T-helper 1 cell treated with Interleukin-12 subunit alpha and Interleukin-12 subunit beta and Interleukin-4 antibody, amounts not matched to agents 30 ng/mL and 1 ng/mL, for 36 hours (primary cell): ENCODE measurements at places on chromosomes 3 and 15. TPM values are rescaled to one million over a fixed set of nuclear protein-coding genes. Genes with fewer than 3 reads are reported as not detected.

The CYP1A2 gene
- not detected in 2 replicates for total RNA-seq

The EFCAB12 gene
- 0.83 TPM in 2 replicates for total RNA-seq

The MED12L gene
- 1.4 and 2.2 TPM in 2 replicates for total RNA-seq

The CPNE9 gene
- total RNA-seq, result 0.22 and 0.59 TPM in 2 replicates

The PLCL2 gene
- 40.2 and 41.7 TPM in 2 replicates for total RNA-seq

The LNP1 gene
- 0.76 and 1.5 TPM in 2 replicates for total RNA-seq

The TMC3 gene
- total RNA-seq, result not detected in 2 replicates

The GPR171 gene
- 246 and 257 TPM in 2 replicates for total RNA-seq

The CASR gene
- total RNA-seq, result not detected in 2 replicates

The CELF6 gene
- total RNA-seq, result 0.98 and 1.1 TPM in 2 replicates

The POLR2H gene
- total RNA-seq, result 89.9 and 91.2 TPM in 2 replicates

The CD86 gene
- total RNA-seq, result 5.4 and 6.4 TPM in 2 replicates

The GNAT1 gene
- not detected in 2 replicates for total RNA-seq

The HRG gene
- not detected in 2 replicates for total RNA-seq

The GOLGA8H gene
- total RNA-seq, result 0.12 TPM in 1 of 2 replicates, not detected in the other

The FEZF2 gene
- not detected in 2 replicates for total RNA-seq

The ZMYND10 gene
- 1.2 and 1.6 TPM in 2 replicates for total RNA-seq

The ARPIN gene
- total RNA-seq, result not detected in 2 replicates

The PRRT3 gene
- total RNA-seq, result 10.6 and 13.4 TPM in 2 replicates

The HES1 gene
- 8.8 and 10.8 TPM in 2 replicates for total RNA-seq

The TNFAIP8L3 gene
- total RNA-seq, result 0.17 and 0.22 TPM in 2 replicates

The KBTBD8 gene
- total RNA-seq, result 11.6 and 12.4 TPM in 2 replicates

The ACVR2B gene
- 6.4 and 7.5 TPM in 2 replicates for total RNA-seq

The CCR9 gene
- not detected in 2 replicates for total RNA-seq

The ONECUT1 gene
- total RNA-seq, result not detected in 2 replicates

The CTNNB1 gene
- 115 and 123 TPM in 2 replicates for total RNA-seq

The ANKRD63 gene
- total RNA-seq, result not detected in 2 replicates

The HOMER2 gene
- total RNA-seq, result 17.5 and 20.0 TPM in 2 replicates

The STAC gene
- total RNA-seq, result not detected in 2 replicates

The HRH1 gene
- 0.12 and 0.17 TPM in 2 replicates for total RNA-seq

The IL1RAP gene
- 17.6 and 20.2 TPM in 2 replicates for total RNA-seq

The SLC22A13 gene
- total RNA-seq, result 0.71 and 0.78 TPM in 2 replicates

The GPR149 gene
- not detected in 2 replicates for total RNA-seq

The MUC20 gene
- 7.0 and 9.6 TPM in 2 replicates for total RNA-seq

The LYZL4 gene
- total RNA-seq, result not detected in 2 replicates

The KNG1 gene
- not detected in 2 replicates for total RNA-seq

The FBXW12 gene
- total RNA-seq, result not detected in 2 replicates

The CADM2 gene
- total RNA-seq, result not detected in 2 replicates

The C3orf70 gene
- total RNA-seq, result 0.05 and 0.10 TPM in 2 replicates

The SLC24A5 gene
- not detected in 2 replicates for total RNA-seq

The GPR176 gene
- 0.10 and 0.20 TPM in 2 replicates for total RNA-seq

The ELP6 gene
- total RNA-seq, result 43.3 and 46.1 TPM in 2 replicates

The LMAN1L gene
- total RNA-seq, result 3.7 and 3.8 TPM in 2 replicates

The ACOX2 gene
- not detected in 2 replicates for total RNA-seq
